ENCODE measurements at places on chromosomes 6 and 20.

DNA sequence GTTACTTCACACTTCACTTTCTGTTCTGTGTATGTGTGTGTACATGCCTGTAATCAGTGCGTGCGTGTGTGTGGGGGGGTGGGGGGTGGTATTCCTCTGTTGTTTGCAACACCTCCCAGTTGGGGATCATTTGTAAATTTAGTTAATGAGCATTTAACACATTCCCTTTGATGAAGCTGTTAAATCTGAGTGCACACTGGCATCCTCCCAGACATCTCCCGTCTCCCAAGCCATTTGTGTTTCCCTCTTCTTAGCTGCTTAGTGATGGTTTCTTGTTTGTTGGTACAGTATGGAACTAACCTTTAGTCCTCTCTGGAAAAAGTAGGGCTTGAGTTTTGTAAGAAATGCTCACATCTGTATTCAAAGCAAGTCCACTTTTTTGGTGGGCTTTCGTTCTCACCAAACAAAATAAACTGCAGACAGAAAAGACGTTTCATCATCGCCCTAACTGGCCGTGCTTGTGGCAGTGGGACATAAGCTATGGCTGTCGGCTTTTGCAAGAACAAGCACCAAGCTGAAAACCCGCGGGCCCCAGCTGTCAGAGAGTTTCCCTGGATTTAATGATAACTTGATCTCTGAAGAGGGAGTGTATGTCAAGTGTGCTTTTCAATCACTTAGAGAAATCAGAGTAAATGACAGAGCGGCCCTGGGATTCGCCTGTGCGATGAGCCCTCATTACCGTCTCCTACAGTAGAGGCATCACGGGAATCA lies 54.9 kb upstream of the SASH1 start:
- DNase-seq = no peak

DNA sequence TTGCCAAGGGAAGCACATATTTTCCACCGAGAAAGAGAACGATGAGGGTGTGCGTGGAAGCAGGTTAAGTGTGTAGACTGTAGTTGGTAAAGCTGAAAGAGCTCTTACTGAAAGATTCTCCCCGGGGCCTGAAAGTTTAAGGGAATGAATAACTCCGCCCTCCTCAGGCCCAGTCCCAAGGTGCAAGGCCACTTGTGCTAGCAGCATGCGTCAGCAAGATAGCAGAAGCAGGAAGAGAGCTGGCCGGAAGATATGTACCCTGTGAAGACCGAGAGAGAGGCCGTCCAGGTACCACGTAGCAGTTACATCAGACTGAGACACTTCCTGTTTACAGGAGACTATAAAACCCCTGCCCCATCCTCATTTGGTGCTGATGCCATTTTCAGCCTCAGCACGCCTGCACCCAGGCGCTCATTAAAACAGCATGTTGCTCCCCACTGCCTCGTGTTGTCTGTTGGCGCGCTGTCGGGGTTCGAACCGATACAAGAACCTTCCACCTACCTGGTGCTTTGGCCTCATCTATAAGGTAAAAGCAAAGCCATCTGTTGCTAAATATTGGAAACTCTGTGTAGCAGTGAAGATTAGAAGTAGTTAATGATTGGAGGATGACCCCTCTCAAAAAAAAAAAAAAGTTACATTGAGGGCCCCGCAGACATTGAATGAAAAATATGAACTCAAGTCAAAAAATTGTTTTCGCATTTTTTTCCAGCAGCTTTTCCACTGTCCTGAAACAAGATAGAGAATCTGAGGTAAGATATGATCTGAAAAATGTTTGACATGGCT lies 18.6 kb upstream of the FAM135A start:
- no peak for DNase-seq

DNA sequence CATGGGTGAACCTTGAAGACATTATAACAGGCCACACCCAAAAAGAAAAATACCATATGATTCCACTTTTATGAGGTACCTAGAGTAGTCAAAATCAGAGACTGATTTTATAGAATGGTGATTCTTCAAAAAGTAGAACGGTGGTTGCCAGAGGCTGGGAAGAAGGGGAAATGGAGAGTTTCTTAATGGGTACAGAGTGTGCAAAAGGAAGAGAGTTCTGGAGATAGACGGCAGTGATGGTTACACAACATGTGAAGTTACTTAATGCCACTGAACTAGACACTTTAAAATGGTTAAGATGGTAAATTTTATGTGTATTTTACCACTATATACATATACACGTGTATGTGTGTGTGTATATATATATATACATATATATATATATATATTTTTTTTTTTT lies 80.8 kb downstream of the PRND start:
- no peak for DNase-seq

DNA sequence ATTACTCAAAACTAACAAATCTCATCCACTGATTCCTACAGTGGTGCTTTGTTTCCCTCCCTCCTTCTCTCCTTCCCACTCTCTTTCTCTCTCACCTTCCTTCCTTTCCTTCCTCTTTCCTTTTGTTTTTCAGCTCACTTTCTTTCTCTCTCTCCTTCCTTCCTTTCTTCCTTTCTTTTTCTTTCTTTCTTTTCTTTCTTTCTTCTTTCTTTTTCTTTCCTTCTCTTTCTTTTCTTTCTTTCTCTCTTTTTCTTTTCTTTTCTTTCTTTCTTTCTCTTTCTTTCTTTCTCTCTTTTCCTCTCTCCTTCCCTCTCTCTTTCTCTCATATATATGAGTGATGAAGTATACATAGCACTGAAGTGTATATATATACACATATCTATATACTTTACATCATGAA lies 241.4 kb downstream of the CENPW start:
- DNase-seq = no peak

DNA sequence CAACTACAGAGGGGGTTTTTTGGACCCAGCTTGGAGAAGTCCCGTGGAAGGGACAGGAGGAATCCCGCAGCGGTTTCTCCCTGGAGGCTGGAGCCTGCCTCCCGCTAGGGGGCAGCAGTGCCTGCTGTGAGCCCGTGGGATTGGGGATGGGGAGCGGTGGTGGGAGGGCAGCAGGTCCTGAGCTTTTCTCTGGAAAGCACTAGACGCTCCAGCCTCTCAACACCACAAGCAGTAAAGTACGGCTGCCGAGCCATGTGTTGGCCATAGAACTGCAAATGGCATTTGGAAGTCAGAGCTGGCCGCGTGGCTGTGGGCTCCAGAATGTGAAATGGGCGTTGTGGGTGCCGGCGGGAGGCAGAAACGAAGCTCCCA lies 47.8 kb downstream of the GMPR start:
- no peak for DNase-seq

DNA sequence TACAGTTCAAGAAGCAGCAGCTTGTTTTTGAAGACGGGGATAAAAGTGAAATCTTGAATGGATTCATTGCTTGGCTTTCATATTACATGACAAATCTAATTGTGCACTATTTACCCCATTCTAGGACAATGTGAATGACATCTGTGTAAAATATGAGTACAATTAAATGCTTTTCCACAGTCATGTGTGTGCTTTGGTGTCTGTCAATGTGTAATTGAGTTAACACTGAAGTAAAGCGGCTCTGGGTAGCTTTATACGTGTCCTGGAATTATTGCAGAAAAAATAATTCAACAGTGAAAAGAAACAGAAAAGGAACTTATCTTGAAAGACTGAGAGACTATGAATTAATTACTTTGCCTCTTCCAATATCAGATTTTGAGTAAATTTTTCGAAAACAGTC lies 233.5 kb upstream of the HS3ST5 start:
- DNase-seq = no peak

DNA sequence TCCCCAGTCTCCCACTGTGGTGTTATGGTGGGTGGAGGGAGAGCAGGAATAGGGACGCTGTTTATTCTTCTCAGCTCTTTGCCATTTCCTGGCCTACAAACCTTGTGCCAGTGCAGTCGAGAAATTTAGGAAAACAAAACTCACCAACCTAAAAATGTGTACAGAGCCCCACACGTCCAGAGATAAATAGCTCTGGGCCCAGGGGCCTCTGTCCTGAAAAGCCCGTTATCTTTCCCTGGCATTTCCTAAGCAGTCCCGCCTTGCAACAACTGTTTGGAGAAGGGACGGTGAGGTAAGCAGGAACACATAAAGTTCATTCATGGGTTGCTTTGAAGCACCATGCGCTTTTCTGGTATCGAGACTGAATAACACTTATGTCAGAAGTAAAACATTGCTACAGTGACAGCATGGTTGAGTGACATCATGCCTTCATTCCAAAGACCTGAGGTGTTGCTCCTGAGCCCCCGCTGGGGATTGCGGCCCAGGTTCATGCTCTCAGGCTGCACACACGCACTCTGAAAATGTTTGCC lies 80.1 kb upstream of the NXT1 start:
- no peak for DNase-seq

- DNase-seq = no peak
Observed at GRCh38 chr6:24721461-24722215, 2.7 kb upstream of the C6orf62 start.

DNA sequence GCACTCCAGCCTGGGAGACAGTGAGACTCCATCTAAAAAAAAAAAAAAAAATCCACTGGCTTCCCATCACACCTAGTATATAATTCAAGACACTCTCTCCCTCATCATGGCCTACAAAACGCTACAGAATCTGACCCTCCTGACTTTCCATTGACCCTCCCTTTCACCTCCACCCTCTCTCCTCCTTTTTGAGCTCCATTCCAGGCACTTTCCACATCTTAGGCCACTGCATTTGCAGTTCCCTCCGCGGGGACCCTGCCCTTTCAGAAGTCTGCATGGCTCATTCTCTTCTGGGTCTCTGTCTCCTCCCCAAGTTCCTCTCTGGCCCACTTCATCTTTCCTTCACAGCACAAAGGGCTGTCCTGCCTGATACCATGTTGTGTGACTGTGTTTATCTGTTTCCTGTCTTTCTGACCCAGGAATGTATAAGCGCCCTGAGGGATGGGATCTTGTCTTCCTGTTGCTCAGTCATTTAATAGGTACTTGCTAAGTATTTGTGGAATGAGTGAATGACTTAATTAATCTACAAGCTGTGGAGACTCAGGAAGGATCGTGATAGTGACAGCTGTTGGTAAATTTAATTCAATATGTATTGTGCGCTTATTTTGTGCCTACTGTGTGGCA lies 35.2 kb downstream of the NCR2 start:
- peak; percentile 29 for DNase-seq

DNA sequence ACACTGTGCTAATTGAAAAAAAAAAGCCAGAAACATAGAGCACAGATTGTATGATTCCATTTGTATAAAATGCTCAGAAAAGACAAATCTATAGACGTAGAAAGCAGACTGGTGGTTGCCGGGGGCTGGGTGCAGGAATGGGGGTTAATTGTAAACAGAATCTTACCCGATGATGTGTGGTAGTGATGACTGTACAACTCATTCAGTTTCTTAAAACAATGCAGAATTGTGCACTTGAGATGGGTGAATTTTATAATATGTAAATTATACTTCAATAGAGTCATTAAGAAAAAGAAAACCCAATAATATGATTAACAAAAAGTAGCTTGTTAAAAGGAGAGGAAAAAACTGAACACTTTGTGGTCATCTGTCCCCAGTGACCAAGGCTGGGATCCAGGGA lies 3.7 kb upstream of the MYLK4 start:
- no peak for DNase-seq

GRCh38 chr6:117605169-117605826 lies 3.0 kb upstream of the GOPC start:
- peak; percentile 68 for DNase-seq

GRCh38 chr6:163738304-163738703 lies 323.8 kb downstream of the QKI start:
- no peak for DNase-seq

- DNase-seq = peak; percentile 82
Observed at GRCh38 chr20:19688031-19688806, 69.8 kb upstream of the RIN2 start.

DNA sequence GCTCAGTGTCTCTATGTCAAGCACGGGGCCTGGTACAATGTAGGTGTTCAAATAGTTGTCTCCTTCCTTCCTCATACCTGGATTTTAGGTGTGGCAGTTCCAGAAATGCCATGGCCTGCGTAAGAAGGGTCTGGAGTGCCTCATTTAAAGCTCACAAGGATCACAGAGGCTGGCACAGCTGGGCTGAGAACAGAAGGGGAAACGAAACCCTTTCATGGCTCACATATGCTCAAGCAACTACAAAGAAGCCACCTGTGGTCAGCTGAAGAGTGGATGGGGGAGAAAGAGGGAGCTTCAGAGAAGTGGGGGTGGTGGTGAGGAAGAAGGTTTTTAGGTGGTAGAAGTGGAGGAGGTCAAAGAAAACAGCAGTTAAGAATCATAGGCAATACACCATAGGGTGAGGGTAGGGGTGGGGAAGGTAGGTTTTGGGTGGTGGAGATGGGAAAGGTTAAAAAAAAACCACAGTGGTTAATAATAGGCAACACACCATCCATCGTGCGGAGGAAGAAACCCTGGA lies 17.0 kb upstream of the TOP1 start:
- no peak for DNase-seq

- peak; percentile 80 for DNase-seq
Observed at GRCh38 chr6:107847844-107848802, 24.0 kb upstream of the SCML4 start.

DNA sequence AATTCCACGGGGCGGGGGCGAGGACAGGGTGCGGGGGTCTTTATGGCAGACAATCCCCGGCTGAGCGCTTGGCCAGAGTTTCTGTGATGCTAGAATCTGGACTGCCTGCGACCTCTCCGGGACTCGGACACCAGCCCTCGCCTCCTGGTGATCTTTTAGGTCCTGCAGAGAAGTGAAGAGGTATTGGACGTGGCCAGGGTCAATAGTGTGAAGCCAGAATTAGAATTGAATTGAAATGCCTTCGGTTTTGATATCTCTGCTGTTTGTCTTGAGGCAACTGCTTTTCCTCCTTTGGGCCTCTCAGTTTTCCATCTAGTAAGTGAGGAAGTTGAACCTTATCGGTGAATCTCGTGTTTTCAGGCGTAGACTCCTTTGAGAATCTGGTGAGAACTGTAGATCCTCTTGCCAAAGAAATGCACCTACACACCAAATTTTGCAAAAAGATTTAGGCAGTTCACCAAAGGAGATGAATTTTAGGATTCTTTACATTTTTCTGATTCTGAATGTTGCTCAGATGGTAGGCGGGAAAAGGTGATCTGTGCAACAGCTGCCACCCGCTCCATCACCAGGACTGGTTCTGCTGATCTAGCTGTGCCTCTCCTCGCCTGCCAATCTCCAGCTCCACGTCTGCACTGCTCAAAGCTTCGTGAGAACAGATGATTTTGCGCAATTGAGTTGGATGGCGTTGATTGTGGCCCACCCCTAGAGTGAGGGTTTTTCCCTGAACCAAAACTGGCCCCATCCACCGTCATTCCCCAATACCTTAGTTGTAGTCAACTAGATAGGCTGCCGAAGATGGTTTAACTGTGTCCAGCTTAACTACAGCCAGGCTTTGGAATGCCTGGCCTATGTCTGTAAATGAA lies 837 bp upstream of the OSER1 start:
- DNase-seq = no peak

- DNase-seq = no peak
Observed at GRCh38 chr6:130713144-130713543, 114.1 kb upstream of the SMLR1 start.

GRCh38 chr6:33738153-33738552 lies 8.6 kb downstream of the IP6K3 start:
- DNase-seq = no peak
